Fibroblast of skin of right quadriceps (primary cell): ENCODE measurements at places on chromosomes 3 and 15.

DNA sequence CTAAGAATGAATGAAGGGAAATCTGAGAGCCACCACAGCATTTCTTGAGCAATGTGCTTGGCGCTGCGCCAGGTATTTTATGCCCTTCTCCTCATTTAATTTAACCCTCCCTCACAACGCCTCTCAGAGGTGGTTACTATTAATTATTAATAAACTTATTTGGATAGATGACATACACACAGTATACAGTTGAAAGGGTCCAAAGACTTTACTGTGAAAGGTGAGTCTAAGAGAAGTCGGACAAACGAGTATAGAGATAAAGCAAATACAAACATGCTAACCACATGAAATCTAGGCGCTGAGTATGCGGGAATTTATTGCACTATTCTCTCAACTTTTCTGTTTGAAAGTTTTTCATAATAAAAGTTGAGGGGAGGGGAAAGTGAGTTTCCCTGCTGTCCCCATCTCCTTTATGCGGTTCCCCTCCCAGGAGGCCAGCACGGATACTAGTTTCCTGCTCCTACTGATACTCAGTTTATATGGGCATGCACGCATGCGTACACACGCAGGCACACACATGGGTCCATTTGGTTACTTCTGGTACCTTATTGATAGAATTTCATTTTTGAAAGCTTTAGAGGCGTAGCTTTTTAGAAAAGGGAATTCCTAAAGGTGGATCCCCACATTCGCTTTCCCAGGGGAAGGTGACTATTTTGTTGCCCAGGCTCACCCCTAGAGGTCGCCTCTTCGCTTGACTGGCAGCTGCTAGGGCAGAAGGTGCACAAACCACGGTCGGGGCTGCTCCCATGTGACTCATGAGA lies 28.5 kb upstream of the KCTD6 start:
- DNase-seq: peak; percentile 86

- DNase-seq: no peak
Observed at GRCh38 chr15:71273731-71274447, 158.6 kb downstream of the THSD4 start.

DNA sequence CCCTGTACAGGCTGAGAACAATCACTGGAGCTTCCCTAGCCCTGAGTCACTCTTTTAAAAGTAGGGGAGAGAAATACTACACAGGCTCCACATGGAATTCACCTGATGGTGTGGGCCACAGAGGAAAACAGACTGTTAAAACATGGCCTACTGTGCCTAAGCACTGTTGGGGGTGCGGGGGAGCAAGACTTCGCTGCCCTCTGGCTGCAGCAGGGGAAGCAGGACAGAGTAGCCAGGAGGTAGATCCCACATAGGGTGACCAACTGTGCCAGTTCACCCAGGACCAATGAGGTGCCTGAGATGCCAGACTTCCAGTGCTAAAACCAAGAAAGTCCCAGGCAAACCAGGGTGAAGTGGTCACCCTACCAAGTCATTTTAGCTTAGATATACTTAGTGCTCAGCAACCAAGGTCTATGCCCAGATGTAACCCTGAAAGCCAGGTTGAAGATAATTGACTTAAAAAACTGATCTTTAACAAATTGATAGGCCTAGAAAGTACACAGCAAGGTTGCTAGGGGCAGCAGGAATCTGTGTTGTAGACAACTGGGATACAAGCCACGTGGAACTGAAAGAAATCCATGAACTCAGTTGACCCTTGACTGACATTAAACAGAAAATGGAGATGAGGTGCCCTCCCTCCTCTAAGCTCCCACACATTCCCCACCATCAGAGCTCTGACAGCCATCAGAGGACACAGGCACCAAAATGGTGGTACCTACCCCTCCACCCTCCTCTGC lies 344.2 kb upstream of the PPP2R3A start:
- DNase-seq: no peak

DNA sequence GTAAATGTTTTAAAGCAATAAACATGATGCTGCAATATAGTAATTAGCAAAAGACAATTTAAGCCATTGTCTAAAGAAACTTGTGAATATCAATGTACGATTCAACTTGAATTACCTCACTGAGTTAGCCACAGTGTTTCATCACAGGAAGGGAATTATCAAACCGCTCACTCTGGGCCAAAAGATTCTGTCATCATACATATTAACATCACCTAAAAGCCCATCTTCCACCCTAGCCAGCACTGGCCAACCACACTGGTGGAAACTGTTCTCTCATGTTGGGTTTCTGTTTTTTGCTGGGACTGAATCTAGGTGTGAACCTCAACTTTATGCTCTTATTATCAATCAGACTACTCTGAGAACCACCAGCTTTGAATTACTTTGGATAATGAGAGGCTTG lies 497.7 kb upstream of the THBS1 start:
- DNase-seq: peak; percentile 57

DNA sequence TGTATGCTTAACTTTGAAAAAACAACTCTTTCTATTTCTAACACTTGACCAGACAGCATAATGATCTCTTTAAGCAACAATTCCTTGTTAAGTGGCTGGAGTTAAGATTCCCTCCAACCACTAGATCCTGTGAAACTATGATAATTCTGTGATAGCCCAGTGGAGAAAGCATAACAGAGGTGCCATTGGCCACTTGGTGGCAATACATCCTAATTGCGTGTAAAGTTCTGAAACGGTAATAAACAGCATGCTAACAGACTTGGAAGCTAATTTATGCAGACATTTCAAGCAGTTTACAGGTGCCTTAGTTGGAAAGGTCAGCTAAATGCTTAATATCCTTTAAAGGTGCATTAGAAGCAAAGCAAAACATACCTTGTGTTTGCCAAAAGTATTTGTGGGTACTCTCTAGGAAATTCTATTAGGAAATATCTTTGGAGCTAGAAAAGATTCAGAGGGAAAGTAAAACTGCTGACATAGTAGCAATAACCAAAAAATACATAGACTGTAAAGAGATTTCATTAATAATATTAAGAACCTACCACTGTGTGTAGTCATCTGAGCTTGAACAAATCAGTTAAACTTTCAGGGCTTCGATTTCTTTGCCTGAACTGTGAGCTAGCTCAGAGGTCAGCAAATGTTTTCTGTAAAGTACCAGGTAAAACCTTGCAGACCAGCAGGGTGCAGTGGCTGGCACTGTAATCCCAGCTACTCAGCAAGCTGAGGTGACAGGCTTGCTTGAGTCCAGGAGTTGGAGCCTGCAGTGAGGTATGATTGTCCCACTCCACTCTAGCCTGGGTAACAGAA lies 19.0 kb upstream of the CSTA start:
- no peak for DNase-seq

DNA sequence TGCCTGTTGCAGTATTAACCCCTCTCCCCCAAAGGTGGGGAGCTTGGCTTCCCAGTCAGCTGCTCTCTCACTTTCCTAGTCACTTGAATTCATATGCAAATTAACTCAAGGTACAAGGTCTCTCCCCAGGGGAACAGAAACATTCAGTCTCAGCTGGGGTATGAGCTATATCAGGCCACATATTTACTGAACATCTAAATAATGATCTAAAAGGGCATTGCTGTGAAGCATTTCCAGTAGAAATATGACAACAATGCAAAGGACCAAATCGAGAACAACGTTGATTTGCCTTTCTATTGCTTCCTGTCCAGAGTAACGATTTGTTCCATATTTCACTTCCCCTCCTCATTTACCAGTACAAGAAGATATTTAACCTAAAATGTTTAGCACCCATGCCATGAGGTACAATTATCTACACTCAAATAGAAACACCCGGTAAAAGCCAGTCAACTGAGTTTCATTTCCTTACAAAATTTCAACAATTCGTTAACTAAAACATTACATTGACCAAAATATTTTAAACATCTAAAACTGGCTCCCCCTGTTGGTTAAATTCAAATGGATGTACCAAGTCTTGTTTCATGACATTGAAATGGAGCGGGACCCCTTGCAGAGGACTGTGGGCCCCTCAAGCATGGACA lies 36.5 kb upstream of the KLHL6 start:
- no peak for DNase-seq

DNA sequence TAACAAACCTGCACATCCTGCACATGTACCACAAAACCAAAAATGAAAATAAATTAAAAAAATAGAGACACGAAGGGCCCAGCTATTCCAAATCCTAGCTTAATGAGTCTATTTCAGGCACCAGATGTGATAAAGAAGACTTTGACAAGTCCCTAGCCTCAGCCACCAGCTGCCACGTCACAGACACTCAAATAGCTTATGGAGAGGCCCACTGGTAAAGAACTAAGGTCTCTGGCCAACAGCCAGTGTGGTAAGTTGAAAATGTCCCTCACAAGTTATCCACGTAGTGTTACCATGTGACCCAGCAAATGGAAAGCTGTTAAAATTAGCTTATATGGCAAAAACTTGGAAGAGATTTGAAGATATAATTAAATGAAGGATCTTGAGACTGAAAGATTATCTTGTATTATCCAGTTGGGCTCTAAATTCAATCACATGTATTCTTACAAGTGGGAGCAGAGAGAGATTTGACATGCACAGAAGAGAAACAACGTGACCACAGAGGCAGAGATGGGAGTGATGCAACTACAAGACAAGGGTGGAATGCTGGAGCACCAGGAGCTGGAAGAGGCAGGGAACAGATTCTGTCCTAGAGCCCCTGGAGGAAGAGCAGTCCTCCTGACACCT lies 10.9 kb downstream of the ACSBG1 start:
- peak; percentile 17 for DNase-seq
